ENCODE measurements at places on chromosomes 16 and 17. TPM values are rescaled to one million over a fixed set of nuclear protein-coding genes. Genes with fewer than 3 reads are reported as not detected.

GRCh38 chr17:19304209-19304608 is 58.3 kb downstream of the B9D1 start:
- peak; percentile 87 for DNase-seq
- H3K4me3 ChIP-seq, result no peak overlapping the region
- H3K36me3 ChIP-seq, result no peaks in the 10 kb centered on the region
- H3K27ac ChIP-seq, result peak overlapping the region; percentile 32

DNA sequence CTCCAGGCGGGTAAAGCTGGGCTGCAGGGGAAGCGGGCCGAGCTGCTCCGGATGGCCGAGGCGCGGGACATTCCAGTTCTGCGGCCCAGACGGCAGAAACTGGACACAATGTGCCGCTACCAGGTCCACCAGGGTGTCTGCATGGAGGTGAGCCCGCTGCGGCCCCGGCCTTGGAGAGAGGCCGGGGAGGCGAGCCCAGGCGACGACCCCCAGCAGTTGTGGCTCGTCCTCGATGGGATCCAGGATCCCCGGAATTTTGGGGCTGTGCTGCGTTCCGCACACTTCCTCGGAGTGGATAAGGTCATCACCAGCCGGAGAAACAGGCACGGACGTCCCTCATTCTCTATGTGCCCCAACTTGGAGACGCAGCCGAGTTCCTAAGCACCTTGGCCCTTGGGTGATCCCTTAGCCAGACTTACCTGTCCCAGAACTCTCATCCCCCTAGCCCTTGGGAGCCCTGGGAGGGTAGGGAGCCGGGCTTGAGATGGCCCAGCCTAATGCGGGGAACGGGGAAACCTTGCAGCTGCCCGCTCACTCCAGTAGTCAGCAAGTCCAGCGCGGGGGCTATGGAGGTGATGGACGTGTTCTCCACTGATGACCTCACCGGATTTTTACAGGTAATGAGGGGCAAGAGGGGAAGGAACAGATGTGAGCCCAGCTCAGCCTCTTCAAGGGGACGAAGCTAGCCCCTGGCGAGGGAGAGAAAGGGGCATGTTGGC is 806 bp downstream of the MRM1 start:
- H3K4me3 ChIP-seq, result peak overlapping the region; percentile 98
- no peaks in the 10 kb centered on the region for H3K27me3 ChIP-seq
- peak overlapping the region; percentile 86 for H3K27ac ChIP-seq
- no peak for DNase-seq
- H3K4me1 ChIP-seq, result peaks cover 17% of the 10 kb centered on the region

DNA sequence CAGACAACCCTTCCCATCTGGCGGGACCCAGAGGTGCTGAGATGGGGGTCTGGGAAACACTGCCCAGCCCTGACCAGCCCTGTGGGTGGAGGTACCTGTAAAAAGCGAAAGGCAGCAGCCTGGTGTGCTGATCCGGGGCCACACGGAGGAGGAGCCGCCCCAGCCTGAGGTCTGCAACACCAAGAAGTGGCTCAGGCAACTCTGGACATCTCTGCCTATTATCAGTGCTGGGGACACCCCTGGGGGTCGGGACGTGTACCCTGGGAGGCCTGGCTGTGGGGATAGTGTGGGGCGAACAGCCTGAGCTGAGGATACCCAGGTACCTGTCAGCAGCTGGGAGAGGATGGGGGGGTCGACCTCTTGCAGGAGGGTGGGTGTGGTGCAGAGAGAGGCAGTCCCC is 18.0 kb downstream of the ZNF276 start:
- no peaks in the 10 kb centered on the region for H3K4me1 ChIP-seq
- peaks cover 54% of the 10 kb centered on the region for H3K36me3 ChIP-seq
- H3K27ac ChIP-seq, result no peak overlapping the region
- DNase-seq, result peak; percentile 60
- H3K27me3 ChIP-seq, result no peaks in the 10 kb centered on the region

DNA sequence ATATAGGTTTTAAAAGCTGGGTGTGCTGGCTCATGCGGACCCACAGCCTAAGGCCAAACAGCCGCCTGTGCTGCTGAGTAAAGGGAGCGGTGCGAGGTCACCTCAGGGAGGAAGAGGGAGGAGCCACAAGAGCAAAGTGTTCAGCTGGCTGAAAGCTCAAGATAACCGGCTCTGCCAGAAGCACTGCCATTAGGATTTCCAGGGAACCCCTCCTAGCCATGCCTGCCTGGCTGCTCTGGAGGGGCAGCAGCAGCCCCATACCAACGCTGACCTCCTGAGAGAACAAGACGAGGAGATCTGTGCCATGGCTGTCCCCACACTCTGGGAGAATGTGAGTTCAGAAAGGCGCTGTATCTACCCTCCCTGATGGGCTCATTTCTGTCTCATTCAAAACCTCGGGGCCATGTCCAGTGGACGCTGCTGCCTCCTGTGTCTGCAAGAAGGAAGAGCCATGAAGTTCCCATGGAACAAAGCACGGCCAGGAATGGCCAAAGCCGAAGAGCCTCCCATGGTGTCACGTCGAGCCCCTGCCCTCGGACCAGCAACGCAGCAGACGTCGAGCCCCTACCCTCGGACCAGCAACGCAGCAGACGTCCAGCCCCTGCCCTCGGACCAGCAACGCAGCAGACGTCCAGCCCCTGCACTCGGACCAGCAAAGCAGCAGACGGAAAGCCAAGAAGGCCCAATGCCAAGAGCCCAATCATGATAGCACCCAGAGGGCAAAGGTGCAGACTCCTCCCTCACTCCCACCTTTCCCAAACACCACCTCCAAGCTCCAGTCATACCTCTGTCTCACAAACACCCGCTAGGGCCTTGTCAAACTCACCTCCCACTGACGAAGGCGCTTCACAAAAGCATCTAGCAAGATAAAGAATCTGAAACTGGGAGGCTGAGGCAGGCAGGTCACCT is 107.0 kb downstream of the ANKRD11 start:
- no peaks in the 10 kb centered on the region for H3K4me1 ChIP-seq
- H3K27me3 ChIP-seq, result no peaks in the 10 kb centered on the region
- no peaks in the 10 kb centered on the region for H3K36me3 ChIP-seq

HOXB1 gene
- not detected for total RNA-seq

SLC35G6 gene
- not detected for total RNA-seq
